Progenitor cell of endocrine pancreas (in vitro differentiated cells): ENCODE measurements at places on chromosomes 3 and 15.

DNA sequence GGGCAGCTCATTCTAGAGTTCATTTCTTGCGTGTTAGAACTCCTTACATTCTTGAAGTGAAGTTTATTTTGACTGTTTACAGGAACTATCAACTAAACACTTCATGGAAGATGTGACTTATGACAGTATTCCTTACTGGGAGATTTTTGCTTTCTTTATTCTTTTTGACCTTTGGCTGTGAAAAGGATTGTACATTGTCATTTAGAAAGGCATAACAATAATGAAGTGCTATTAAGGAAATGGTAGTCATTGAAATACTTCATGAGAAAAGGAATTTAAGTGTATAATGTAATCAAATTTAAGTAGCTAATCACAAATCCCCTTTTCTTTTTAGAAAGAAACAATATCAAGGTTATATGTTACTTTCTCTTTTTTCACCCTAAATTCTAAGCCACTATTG lies 11.3 kb downstream of the P2RY14 start:
- DNase-seq = no peak
- no peak overlapping the region for H3K27ac ChIP-seq
- H3K36me3 ChIP-seq = no peaks in the 10 kb centered on the region
- H3K4me1 ChIP-seq = no peaks in the 10 kb centered on the region
- no peak overlapping the region for H3K4me3 ChIP-seq

DNA sequence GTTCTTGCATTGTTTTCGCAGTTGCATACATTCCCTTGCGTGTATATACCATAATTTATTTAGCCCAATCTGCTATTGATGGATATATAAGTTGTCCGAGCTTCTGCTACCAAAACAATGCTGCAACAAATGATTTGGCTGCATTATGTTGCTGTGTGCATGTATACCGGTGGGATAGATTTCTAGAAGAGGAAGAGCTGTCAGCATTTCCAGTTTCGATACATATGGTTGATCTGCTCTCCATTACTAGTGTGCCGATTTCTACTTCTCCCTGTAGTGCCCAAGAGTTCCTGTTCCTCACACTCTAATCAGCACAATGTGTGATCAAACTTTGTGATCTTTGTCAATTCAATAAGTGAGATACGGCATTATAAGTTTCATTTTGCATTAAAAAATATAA lies 92.8 kb upstream of the NMNAT3 start:
- H3K4me1 ChIP-seq = peaks cover 27% of the 10 kb centered on the region
- H3K27me3 ChIP-seq = peaks cover 2% of the 10 kb centered on the region
- H3K4me3 ChIP-seq = no peak overlapping the region
- no peak overlapping the region for H3K27ac ChIP-seq
- no peak for DNase-seq

DNA sequence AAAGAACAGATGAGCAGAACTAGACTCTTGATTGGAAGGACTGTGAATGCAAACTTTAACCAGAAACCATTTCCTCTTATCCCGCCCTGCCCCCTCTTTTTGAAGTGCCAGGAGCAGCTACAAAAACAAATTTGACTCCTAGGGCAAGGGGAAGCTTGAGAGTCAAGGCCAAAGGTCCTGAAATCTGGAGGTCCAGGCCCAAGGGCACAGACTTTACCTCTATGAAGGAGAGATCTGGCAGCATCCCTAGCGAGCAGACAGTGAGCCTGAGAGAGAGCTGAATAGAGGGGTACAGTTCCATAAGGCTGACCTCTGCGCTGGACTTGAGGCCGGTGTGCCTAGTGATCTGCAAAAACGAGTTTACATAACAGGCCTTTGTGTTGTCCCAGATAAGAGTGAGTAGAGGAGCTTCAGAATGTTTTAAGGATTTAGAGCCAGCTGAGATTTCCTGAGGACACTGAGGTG lies 5.1 kb downstream of the RAB43 start:
- peak overlapping the region; percentile 57 for H3K4me3 ChIP-seq
- peaks cover 43% of the 10 kb centered on the region for H3K4me1 ChIP-seq
- peak overlapping the region; percentile 9 for H3K27ac ChIP-seq
- H3K36me3 ChIP-seq = peaks cover 8% of the 10 kb centered on the region

- peaks cover 11% of the 10 kb centered on the region for H3K27me3 ChIP-seq
- no peak overlapping the region for H3K27ac ChIP-seq
- no peak for DNase-seq
- peaks cover 6% of the 10 kb centered on the region for H3K4me1 ChIP-seq
- no peak overlapping the region for H3K4me3 ChIP-seq
These were observed 30.4 kb upstream of the RHCG start for GRCh38 chr15:89526601-89527441.

DNA sequence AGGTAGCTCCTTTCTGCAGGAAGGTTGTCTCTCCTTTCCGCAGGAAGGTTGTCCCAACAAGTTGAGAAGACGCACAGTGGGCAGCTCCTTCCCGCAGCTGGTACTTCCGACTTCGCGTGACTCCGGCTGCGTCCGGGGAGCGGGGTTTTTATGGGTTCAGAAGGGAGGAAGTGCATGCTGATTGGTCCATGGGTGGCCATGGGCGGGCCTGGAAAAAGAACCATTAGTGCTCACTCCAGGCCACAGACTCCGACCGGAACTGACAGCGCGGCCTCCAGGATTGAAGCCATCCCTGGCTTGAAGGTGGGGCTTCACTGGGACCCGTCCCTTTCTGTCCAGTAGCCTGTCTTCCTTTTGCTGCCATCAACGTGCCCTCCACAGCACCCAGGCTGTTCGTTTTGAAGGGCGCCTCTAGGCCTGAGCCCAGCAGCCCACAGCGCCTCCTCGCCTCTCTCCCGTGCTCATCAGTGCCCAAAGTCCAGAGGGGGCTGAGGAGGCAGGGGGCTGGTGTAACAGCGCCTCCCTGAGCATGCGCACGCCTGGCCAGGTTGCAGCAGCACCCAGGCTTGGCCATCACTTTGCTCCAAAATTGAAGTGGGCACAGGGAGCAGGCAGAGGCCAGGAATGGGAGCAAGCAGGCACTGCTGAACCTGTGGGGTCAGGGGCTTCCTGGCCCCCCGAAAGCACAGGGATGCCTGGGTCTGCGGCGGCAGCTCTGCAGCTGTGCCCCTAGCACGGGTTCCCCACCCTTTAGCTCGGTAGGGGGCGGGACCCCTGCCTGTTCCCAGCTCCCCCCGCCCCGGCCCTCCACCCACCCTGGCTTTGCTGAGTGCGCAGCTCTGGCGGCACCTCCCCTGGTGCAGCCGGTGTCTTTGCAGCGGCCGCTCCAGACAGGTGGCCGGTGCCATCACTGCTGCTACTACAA lies 330.6 kb upstream of the MCTP2 start:
- no peaks in the 10 kb centered on the region for H3K4me1 ChIP-seq
- no peak overlapping the region for H3K4me3 ChIP-seq
- no peak for DNase-seq
- H3K27me3 ChIP-seq = peaks cover 16% of the 10 kb centered on the region

GRCh38 chr3:115859002-115859807 lies 235.9 kb downstream of the GAP43 start:
- no peak overlapping the region for H3K4me3 ChIP-seq
- H3K36me3 ChIP-seq = no peaks in the 10 kb centered on the region
- no peak for DNase-seq
- H3K4me1 ChIP-seq = peaks cover 8% of the 10 kb centered on the region

DNA sequence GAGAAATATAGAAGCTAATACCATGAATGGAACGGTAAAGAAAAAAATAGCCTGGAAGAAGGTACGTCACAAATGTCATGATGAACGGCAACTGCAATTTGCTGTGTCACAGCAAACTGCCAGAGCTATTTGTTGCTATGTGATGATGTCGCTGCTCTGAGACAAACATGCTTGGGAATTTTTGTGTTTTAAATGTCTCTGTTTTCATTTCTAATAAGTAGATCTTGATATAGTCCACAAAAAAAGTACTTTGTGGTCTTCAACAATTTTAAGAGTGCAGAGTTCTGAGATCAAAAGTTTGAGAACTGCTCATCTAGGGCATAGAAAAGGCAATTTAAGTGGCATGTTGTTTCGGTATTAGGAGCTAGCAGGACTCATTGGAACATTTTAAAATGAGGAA lies 4.3 kb upstream of the NR1D2 start:
- no peak for DNase-seq
- no peaks in the 10 kb centered on the region for H3K27me3 ChIP-seq
- no peak overlapping the region for H3K4me3 ChIP-seq
- H3K27ac ChIP-seq = no peak overlapping the region
- no peaks in the 10 kb centered on the region for H3K36me3 ChIP-seq

- H3K27ac ChIP-seq = no peak overlapping the region
- peaks cover 4% of the 10 kb centered on the region for H3K4me1 ChIP-seq
- DNase-seq = no peak
- no peak overlapping the region for H3K4me3 ChIP-seq
These were observed 288.9 kb downstream of the SHQ1 start for GRCh38 chr3:72559385-72559784.

GRCh38 chr15:94312946-94313345 lies 81.6 kb downstream of the MCTP2 start:
- H3K27ac ChIP-seq = no peak overlapping the region
- H3K4me3 ChIP-seq = no peak overlapping the region
- no peak for DNase-seq
- peaks cover 2% of the 10 kb centered on the region for H3K27me3 ChIP-seq
- no peaks in the 10 kb centered on the region for H3K4me1 ChIP-seq
- no peaks in the 10 kb centered on the region for H3K36me3 ChIP-seq

GRCh38 chr15:48720646-48721045 lies 75.1 kb upstream of the FBN1 start:
- H3K27me3 ChIP-seq = no peaks in the 10 kb centered on the region
- no peak overlapping the region for H3K27ac ChIP-seq
- DNase-seq = no peak
- H3K4me1 ChIP-seq = peaks cover 1% of the 10 kb centered on the region

DNA sequence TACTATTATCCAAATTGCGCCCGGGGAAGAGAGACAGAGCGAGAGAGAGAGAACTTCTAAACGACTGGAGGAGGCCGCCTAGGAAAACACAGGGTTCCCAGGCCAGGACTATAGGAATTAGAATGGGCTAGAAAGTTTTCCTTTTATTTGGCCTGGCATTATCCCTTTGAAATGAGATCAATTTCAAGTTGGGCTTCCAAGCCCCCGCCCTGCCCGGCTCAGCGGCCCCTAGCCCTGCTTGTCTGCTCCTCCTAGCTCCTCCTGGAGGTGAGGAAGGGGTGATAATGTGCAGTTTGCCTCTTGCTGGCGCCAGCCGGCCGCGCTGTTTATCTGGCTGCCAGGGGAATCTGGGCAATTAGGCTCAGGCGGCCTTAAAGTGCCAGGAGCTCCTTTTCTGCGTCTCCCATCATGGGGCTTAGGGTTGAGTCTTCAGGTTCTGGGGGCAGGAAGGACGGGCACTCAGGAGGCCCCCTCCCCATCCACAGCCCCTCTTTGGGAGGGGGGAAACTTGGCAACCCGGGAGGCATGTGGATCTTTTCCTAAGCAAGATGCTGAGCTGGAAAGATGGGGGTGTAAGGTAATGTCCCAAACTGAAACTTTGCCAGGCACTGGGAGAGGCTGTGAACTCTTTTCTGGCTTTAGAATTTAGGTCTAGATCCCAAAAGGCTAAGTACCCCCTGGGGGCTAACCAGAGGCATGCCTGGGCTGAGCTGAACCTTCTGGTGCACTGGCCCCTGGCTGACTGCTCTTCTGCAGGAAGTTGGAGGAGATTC lies 5.5 kb downstream of the SMAD6 start:
- peak overlapping the region; percentile 93 for H3K4me3 ChIP-seq
- H3K4me1 ChIP-seq = peaks cover 49% of the 10 kb centered on the region
- H3K36me3 ChIP-seq = peaks cover 12% of the 10 kb centered on the region
- H3K27me3 ChIP-seq = no peaks in the 10 kb centered on the region
- DNase-seq = peak; percentile 35
- peak overlapping the region; percentile 24 for H3K27ac ChIP-seq

- H3K36me3 ChIP-seq = no peaks in the 10 kb centered on the region
- no peak for DNase-seq
- H3K4me3 ChIP-seq = no peak overlapping the region
These were observed 131.2 kb downstream of the RPL22L1 start for GRCh38 chr3:170738766-170739165.

DNA sequence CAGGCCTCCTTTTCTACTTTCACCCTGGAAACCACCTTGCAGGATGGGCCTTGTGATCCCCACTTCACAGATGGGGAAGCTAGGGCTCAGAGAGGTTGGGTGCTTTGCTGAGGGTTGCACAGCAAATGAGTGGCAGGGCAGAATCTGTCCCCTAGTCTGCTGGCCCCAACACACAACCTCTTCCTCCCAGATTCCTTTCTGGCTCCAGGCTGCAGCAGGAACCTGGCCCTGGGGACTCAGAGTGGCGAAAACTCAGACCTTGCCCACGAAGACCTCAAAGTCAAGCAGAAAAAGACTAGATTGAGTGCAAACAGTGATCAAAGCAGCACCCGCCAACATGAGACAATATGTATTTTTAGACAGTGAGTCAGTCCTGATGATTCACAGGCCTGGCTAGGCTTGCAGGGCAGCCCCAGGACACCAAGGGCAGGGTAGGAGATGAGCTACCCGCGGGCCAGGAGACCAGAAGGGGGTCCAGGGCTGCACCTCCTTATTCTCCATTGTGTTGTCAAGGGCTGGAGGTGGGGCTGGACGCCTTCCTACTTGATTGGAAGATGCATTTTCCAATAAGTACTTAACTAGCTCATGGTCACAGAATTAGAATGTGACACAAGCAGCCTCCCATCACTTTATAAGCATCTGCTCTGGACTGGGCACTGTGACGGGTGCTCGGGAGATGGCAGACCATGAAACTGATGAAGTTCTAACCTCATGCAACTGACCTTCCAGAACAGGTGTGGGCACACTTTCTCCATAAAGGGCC lies 23.9 kb downstream of the GOLGA6L2 start:
- H3K27ac ChIP-seq = no peak overlapping the region
- H3K36me3 ChIP-seq = no peaks in the 10 kb centered on the region
- no peaks in the 10 kb centered on the region for H3K27me3 ChIP-seq
- DNase-seq = no peak

DNA sequence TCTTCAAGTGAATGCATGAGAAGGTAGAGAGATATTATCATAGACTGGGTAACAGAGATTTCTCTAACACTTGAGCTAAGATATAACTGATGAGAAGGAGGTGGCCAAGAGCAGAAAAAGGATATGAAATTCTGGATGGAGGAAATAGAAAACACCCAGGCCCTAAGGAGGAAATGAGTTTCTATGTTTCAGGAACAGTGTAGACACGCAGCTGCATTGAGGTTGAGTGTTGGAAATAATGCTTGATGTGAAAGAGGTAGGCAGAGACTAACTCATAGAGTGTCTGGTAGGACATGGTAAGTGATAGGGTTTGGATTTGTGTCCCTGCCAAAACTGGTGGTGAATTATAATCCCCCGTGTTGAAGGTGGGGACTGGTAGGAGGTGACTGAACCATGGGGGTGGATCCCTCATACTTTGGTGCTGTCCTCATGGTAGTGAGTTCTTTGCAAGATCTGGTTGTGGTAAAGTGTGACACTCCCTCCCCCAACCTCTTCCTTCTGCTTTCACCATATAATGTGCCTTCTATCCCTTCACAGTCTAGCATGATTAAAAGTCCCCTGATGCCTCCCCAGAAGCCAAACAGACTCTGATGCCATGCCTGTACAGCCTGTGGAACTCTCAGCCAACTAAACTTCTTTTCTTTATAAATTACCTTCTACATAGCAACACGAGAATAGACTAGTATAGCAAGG lies 787.3 kb downstream of the EDEM1 start:
- H3K4me1 ChIP-seq = peaks cover 4% of the 10 kb centered on the region
- no peak overlapping the region for H3K4me3 ChIP-seq
- no peaks in the 10 kb centered on the region for H3K36me3 ChIP-seq
- H3K27me3 ChIP-seq = peaks cover 7% of the 10 kb centered on the region
